ENCODE measurements at places on chromosomes 13 and 19. TPM values are rescaled to one million over a fixed set of nuclear protein-coding genes. Genes with fewer than 3 reads are reported as not detected.

The SHISA7 gene
- not detected for total RNA-seq

The ZNF723 gene
- not detected for total RNA-seq

The B3GNT8 gene
- total RNA-seq = 3.5 TPM

The N4BP2L1 gene
- 5.3 TPM for total RNA-seq

The FOXA3 gene
- total RNA-seq = not detected

The ERFL gene
- not detected for total RNA-seq

The PGLYRP2 gene
- not detected for total RNA-seq

The CASP14 gene
- not detected for total RNA-seq

The GRK1 gene
- total RNA-seq = not detected

The CPAMD8 gene
- total RNA-seq = 9.6 TPM

The SPTBN4 gene
- total RNA-seq = 5.5 TPM
